ENCODE measurements at places on chromosomes 7 and 10.

GRCh38 chr7:19146699-19147098, 1.5 kb upstream of the FERD3L start:
- no peak for DNase-seq

- DNase-seq: no peak
These were observed 2.7 kb downstream of the STK17A start for GRCh38 chr7:43585562-43585961.

GRCh38 chr10:55747244-55747643, 613.8 kb downstream of the ZWINT start:
- DNase-seq: no peak

GRCh38 chr10:126867567-126868365, 37.5 kb upstream of the DOCK1 start:
- DNase-seq: no peak

DNA sequence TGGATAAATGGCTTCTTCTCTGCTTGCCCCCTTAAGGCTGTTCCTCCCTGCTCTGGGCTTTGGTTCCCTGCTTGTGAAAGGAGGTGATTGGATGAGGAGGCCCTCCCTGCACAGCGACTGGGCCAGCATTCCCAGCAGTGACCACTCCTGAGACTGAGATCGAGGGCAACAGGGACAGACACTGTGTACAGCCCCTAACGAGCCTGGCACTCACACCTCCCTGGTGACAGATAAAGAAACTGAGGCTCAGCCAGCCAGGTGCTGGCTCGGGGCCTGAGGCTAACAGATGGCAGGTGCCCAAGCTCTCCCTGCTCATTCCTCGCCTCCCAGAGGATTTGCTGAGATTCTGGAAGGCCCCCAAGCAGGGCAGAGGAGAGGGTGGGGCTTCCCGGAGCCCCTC, 12.0 kb upstream of the AQP1 start:
- DNase-seq: no peak

- DNase-seq: no peak
These were observed 97.3 kb downstream of the MYO3A start for GRCh38 chr10:26031300-26031699.

GRCh38 chr7:45098983-45099839, 10.4 kb upstream of the NACAD start:
- no peak for DNase-seq

Measured in NCI-H1092 treated with DMSO at 0.1 percent for 48 hours (cell line).